ENCODE measurements at places on chromosomes 13 and 19. TPM values are rescaled to one million over a fixed set of nuclear protein-coding genes. Genes with fewer than 3 reads are reported as not detected.

The NPAS1 gene
- 0.21 TPM for total RNA-seq

The IGFLR1 gene
- 75.2 TPM for total RNA-seq

The CEACAM8 gene
- not detected for total RNA-seq

The DMRTC2 gene
- total RNA-seq: not detected

The MEF2B gene
- total RNA-seq: 2.9 TPM

The CEBPA gene
- total RNA-seq: 1.4 TPM

The TLE6 gene
- total RNA-seq: 1.1 TPM

The GJA3 gene
- total RNA-seq: not detected

The ZNF155 gene
- total RNA-seq: 4.6 TPM

The RNF113B gene
- not detected for total RNA-seq

- DNase-seq: no peak
These were observed 5.8 kb downstream of the RAB20 start for GRCh38 chr13:110555601-110556223.

GRCh38 chr13:111316161-111316730, 4.2 kb upstream of the TEX29 start:
- no peak for DNase-seq

DNA sequence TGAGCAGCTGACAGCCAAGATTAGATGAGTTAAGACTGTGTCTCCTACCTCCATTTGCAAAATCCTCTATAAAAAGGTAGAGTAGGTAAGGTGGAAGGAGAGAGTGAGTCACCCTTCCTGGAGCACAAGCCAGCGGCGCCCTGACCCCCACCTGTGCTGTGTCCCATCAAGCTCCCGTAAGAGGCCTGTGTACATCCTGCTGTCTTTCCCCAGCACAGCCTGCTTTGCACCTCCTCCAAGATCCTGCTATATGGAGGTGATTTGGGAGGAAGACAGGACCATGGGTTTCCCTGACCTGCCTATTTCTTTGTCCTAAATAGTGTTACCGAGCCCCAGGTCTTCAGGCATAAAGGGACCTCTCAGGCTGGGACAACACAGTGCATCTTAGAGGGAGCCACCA, 62.3 kb upstream of the UQCRFS1 start:
- DNase-seq: no peak

- DNase-seq: no peak
These were observed 83.1 kb upstream of the TSHZ3 start for GRCh38 chr19:31432201-31432810.

GRCh38 chr19:36008336-36008978, at the start of gene SYNE4:
Gene SYNE4 (minus strand): TSS chr19:36008813. CDS start chr19:36008681, 132 bp downstream.
- no peak for DNase-seq

GRCh38 chr13:109671919-109672318, 114.5 kb downstream of the IRS2 start:
- no peak for DNase-seq

- no peak for DNase-seq
These were observed 64.5 kb downstream of the KCNRG start for GRCh38 chr13:50079655-50080202.

DNA sequence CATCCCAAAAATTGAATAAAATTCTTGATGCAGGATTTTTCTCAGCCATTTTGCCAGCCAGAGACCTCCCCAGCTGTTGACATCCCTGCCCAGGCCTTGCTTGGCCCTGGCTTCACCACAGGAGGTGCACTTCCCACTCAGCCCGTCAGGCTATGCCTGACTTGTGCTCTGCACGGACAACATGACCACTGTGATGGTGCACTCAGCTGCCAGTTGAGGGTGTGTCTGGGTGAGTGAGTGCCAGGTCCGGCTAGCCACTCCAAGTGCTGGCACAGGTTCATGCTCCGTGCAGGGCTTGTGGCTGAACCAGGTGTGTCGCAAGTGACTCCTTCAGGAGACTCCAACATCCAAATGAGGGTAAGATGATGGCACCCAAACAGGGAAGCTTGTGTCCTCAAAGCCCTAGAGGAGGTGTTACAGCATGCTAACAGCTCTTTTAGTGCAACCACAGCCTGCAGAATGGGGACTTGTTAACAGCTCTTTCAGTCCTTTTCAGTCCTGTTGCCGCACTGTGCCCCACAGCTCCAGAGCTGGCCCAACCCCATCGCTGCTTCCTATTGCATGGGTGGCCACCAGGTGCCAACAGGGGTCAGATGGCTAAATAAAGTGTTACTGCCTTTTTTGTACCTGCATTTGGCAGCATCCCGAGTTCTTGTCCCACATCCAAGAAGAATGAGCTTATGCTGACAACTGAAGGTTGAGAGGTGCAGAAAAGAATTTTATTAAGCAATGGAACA, 380.7 kb downstream of the SLITRK5 start:
- no peak for DNase-seq

- no peak for DNase-seq
These were observed 17.4 kb upstream of the SLC39A3 start for GRCh38 chr19:2756921-2757881.

DNA sequence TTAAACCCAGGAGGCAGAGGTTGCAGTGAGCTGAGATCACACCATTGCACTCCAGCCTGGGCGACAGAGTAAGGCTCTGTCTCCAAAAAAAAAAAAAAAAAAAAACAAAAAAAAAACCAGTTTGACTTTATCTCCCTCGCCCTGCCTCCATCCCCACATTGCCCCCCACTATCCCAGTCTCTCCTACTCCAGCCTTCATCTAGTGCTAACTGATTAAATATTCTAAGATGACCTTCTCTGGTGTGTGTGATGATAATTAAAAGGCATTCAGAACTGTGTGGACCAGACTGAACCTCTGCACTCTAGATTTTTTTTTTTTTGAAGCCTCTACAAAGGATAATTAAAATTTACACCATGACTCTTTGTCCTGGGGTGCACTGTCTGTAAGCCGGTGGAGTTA, 6.0 kb upstream of the DLL3 start:
- no peak for DNase-seq

- no peak for DNase-seq
These were observed 17.8 kb upstream of the IGLON5 start for GRCh38 chr19:51293571-51294210.

DNA sequence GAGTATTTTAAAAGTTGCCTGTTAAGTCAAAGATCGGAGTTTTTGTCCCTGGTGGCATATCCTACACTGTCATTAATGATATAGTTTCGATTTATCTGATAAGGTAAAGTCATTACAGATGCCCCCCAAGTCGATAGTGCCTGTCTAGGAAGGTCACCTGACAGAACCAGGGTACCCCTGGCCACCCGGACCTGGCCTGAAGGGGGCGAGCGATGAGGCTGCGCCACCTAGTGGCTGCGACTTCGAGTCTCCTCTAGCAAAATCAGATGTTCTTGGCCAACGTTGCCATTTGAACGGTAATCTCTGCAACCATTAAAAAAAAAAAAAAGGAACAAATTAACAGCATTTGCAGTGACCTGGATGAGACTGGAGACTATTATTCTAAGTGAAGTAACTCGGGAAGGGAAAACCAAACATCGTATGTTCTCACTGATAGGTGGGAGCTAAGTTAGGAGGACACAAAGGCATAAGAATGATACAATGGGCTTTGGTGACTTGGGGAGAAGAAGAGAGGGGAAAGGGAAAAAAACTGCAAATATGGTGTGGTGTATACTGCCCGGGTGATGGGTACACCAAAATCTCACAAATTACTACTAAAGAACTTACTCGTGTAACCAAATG, 565.1 kb downstream of the LIG4 start:
- peak; percentile 75 for DNase-seq

DNA sequence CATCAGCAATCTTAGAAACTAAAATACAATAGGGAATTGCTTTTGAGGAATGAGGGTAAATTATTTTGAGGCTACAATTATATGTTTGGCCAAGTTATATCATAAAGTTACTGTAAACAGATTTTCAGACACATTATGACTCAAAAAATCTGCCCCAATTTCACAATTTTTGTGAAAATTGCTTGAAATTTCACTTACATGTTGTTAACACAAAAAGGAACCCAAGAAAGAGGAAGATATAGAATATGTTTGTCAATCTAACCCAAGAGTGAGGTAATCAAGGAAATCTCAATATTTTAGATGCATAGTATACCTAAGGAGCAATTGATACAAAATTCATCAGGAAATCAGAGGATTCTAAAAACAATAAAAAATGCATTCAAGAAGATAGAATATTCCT, 73.9 kb upstream of the FNDC3A start:
- no peak for DNase-seq

DNA sequence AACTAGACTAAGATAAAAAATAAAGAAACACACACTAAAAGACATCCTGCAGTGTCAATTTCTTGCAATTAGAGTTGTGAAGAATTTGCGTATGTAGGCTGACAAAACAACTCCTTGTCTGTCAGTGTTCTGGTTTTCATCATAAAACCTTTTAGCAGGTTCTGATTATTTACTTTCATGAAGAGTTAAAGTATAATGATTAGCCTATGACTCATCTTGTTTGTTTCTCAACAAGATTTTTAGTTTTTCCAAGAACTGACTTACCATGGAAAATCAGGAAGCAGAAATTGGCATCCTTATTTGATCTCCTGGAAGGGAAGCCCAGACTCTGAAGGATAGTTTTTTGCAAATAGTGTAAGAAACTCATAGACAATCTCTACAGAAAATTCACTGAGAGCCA, 848.7 kb upstream of the PCDH9 start:
- DNase-seq: no peak

- no peak for DNase-seq
These were observed 1560.2 kb downstream of the EFNB2 start for GRCh38 chr13:104975272-104975671.

- DNase-seq: no peak
These were observed 121.1 kb downstream of the NHLRC3 start for GRCh38 chr13:39159393-39159792.

- no peak for DNase-seq
These were observed 931.3 kb downstream of the UQCRFS1 start for GRCh38 chr19:28281676-28282075.

DNA sequence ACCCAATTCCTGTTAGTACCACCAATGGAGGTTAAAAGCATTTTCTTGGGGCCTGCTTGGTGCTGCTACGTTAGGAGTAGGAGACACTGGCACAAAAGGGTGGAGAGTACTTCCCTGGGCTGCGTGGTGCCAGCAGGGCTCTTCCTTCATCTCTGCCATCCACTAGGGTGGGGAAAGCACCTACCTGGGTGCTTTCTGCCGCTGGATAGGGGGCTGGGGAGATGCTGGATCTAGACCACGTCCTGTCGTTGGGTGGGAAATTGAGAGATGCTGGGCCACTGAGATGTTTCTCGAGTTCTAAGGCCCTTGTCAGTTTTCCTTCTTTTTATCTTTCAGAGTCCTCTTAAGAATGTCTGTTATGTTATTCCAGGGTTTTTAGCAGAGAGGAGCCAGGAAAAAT, 6.7 kb upstream of the FCGBP start:
- DNase-seq: peak; percentile 71

- no peak for DNase-seq
These were observed 2.6 kb upstream of the LGALS4 start for GRCh38 chr19:38815059-38816001.

DNA sequence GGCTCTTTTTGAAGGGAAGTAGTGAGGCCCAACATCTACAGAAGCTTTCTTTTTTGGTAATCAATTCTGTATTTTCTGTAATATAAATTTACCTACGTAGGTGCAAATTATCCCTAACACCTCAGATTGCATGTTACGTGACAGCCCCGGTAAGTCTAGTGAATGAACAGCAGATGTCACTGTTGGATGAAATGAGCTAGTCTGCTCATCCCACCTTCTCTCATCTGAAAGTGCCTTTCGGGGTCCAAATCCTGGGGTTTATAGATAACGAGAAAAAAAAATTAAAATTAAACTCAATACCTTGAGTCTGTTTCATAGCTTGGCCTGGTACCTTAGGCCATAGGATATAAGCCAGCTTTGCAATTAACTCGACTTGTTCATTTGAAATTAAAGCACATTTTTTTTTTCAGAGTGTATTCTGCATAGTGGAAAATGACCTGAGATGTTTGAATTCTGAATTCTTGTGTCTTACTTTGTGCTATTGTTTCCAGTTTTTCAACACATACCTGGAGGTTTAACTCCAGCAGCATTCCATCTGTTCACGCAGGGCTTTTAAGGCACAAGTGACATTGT, 548.2 kb downstream of the GPC5 start:
- DNase-seq: no peak
